NCI-H1436 treated with DMSO at 0.1 percent for 48 hours (cell line): ENCODE measurements at places on chromosomes 3 and 15.
A peak's percentile ranks its signal among the peaks of the same experiment; 100 is the strongest.

GRCh38 chr3:125107861-125108567 is 52.2 kb upstream of the HEG1 start:
- no peak for DNase-seq

GRCh38 chr3:4907050-4907449 is 72.2 kb upstream of the BHLHE40 start:
- DNase-seq, result no peak

DNA sequence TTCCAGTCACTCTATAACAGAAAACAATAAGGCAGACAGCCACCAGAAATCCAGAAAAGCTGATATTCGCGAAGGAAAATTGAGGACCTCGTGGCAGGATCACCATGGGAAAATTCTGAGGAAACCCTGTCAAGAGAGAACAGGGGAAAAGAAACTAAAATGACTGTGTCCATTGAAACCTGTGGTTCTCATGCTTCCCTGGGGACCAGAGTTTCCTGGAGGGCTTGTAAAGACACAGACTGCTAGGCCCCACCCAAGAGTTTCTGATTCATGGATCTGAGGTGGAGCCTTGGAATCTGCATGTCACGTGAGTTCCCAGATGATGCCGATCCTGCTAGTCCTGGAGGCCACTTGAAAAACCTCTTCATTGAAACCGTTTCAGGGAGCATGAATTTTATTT is 420.5 kb downstream of the EPHB1 start:
- DNase-seq, result no peak

DNA sequence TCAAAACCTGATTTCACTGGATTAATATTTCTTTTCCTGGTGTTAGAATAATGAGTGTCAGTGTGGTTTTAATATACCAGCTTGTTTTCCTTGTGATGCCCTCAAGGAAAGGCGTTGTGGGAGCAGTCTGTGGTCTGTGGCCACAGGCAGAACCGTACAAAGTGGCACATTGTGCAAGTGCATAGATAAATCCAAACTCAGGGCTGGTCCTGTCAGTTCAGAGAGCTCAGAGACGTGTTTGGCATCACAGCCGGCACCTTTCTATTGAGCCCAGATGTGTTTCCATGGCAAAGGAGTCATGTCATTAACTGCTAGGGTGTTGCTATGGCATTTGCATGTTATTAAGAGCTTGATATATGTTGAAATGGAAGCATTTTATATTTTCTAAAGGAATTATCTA is 289.9 kb upstream of the RASGRP1 start:
- DNase-seq, result no peak

DNA sequence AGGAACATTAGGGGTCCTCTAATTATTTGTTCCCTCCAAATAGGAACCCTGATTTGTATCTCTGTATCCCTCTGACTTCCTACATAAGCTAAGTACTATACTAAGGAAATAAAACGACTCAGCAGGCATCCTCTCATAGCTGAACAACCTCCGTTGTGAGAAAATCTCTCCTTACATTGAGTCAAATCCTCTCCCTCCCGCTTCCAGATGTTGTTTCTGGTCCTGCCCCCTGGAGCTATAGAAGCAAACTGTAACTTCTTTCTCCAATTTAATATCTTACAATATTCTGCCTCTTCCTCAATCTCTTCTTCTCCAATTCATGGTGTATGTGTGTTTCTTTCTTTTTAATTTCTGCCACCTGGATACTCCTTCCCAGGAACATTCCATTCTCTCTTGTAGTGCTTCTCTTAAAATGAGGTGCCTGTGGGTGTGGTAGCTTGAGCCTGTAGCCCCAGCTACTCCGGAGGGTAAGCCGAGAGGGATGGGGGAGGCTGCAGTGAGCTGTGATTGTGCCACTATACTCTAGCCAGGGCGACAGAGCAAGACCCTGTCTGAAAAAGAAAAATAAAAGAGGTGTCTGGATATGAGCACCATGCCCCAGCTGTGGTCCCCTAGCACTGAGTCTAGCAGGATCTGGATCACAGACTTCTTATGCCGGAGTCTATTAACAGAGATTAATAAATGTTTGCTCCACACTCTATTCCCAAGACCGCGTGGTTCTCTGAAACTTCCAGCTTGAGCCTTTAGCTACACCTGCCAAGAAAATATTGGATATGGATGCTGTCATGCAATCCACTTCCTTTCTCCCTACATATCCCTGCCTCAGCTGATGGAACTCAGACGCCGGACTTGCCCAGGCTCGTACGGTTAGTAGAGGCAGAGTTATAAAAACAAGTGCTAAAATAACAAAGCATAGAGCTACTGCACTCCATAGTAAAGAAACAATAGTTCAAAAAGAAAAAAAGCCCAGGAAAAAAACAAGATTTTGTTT is 42.9 kb upstream of the NEO1 start:
- no peak for DNase-seq

DNA sequence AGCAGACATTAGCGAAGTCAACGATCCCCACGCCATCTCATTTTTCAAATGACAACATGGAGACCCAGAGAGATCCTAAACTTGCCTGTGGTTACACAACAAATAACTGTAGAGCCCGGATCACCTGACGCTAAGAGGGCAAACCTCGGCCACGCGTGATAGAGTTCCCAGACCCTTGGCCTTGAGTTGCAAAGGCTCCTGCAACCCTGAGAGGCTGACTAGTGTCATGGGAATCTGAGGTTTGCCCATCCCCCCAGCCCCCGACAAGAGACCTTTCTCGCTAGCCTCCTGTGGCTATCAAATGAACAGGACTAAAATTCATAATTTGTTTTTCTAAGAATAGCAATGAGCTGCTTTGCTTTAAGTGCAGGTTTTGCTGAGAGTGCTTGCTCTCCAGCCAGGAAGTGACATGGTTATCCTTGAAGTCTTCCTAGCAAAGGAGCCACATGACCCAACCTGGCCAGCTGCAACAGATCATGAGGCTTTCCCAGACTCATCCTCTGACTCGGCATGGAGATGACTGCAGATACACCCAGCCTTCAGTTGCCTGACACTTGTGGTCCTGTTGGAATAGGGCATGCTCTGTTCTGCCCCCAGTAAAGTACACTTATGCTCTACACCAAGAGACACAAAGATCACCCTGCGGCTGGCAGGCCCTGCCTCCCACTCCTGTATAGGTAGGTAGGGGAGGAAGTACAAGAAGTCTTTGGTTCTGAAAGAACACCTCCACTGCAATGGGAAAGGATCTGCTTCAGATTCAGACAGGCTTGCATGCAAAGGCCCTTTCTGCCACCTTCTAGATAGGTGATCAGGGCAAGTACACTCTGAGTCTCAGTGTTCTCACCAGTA is 36.0 kb downstream of the MCF2L2 start:
- no peak for DNase-seq

GRCh38 chr3:169748670-169749069 is 16.2 kb downstream of the TERC start:
- DNase-seq, result no peak

GRCh38 chr3:55854494-55854893 is 367.4 kb upstream of the WNT5A start:
- DNase-seq, result no peak

GRCh38 chr3:43884581-43884980 is 193.8 kb downstream of the ABHD5 start:
- DNase-seq, result no peak

- DNase-seq, result peak; percentile 68
These were observed 14.9 kb downstream of the TRH start for GRCh38 chr3:129989414-129989813.

- DNase-seq, result no peak
These were observed 75.1 kb upstream of the OSTN start for GRCh38 chr3:191123946-191124345.

- no peak for DNase-seq
These were observed 18.4 kb downstream of the LINGO1 start for GRCh38 chr15:77614251-77614806.

GRCh38 chr15:49462232-49462844 is 39.3 kb downstream of the FGF7 start:
- DNase-seq, result no peak

DNA sequence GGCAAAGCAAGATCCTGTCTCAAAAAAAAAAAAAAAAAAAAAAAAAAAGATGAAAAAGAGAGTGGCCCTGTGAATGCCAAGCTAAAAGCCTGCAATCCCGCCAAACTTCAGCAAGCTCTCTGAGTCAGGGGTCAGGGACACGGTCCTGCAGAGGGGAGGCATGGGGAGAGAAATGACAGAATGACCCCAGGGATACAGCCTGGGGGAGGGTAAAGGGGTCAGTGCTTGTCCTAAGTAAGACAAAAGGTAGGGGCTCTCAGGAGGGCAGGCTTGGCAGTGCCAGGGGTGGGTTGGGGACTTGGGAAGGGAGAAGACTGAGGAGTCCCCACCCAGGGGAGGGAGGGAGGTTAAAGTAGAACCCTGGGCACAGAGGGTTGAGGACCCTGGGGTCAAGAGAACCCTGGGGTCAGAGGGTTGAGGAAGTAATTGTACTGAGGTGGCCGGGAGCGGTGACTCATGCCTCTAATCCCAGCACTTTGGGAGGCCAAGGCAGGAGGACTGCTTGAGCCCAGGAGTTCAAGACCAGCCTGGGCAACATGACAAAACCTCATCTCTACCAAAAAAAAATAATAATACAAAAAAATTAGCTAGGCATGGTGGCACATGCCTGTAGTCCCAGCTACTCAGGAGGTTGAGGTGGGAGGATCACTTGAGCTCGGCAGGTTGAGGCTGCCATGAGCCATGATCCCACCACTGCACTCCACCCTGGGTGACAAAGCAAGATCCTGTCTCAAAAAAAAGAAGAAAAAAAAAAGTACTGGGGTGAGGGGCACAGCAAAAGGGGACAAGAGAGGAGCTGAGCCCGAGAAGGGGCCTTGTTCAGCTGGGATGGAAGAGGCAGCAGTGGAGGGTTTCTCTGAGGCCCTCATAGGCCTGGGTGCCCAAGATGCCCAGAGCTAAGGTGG is 5.2 kb upstream of the SEMA3B start:
- no peak for DNase-seq

GRCh38 chr3:58305882-58306711 is at the start of the genes HTD2 and RPP14:
TSS of gene HTD2 (plus strand) at chr3:58306520. CDS start at chr3:58317614, 11,094 bp downstream.
TSS of gene RPP14 (plus strand) at chr3:58306245. CDS start at chr3:58310330, 4,085 bp downstream.
- peak; percentile 53 for DNase-seq

GRCh38 chr3:78901544-78901943 is 866.3 kb downstream of the ROBO1 start:
- no peak for DNase-seq

- no peak for DNase-seq
These were observed 26.1 kb upstream of the ZNF280D start for GRCh38 chr15:56759450-56759845.

GRCh38 chr3:127113571-127113891 is 79.4 kb upstream of the PRR23E start:
- no peak for DNase-seq

DNA sequence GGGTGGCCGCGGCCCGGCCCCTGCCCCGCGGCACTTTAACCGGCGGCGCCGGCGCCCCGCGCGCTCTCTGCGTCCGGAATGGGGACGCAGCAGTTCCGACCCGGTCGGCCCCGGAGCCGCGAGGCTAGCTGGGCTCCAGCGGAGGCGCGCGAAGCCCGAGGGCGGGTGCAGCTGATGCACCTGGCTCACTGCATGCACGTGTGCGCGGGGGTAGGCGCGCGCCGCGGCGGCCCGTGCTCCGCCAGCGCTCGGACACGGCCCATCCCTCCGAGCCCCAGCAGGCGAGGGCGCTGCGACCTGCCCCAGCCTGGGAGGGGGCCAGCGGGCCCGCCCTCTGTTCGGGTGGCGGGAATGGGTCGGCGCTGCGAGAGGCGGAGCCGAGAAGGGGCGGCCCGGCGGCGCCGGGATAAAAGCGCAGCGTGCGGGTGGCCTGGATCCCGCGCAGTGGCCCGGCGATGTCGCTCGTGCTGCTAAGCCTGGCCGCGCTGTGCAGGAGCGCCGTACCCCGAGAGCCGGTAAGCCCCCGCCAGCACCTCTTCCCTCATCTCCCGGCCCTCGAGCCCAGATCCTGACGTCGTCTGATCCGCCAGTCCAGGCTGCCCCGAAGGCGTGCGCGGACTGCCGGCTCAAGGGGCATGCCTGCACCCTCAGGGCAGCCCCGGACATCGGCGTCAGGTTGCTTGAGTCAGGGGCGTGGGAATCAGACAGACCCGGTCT is at the start of the genes CHDH and IL17RB:
TSS of gene CHDH (minus strand) at position 286 of the 717 bp plus-strand sequence. CDS start 22,411 bp downstream, outside the sequence.
TSS of gene IL17RB (plus strand) at position 435 of the 717 bp plus-strand sequence. CDS start at position 456, 21 bp downstream.
- DNase-seq, result no peak

GRCh38 chr3:171353423-171353822 is 106.8 kb downstream of the TNIK start:
- DNase-seq, result no peak

- no peak for DNase-seq
These were observed 243.8 kb downstream of the KCNH8 start for GRCh38 chr3:19392150-19392549.

DNA sequence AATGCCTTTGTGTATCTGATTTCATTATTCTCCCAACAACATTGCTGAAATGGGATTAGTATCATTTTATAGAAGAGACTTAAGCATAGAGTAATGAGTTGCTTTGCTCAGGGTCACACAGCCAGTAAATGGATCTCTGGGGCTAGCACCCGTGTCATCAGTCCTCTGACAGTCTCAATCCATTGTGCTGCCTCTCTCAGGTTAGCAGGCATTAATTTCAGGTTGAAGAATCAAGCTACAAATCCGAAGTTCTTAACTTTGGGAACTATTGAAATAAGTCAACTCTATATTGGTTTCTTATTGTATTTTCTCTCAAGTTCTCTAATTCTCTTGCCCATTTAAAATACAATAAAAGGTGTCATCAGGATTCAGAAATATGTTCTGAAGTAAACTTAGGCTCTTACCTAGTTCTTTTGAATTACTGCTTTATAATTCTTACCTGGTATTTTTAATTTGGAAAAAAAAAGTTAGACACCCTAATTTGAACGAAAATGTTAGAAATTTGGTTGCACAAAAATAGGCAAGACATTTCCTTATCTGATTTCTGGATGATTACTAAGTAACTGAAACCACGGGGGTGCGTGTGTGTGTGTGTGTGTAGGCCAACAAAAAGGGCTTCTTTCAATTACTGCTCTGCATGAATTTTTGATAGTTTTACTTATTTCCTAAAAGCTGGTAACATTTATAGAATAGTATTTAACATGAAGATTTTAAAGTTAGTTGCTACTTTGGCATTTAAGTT is 189.8 kb downstream of the MBNL1 start:
- DNase-seq, result no peak

- DNase-seq, result no peak
These were observed 3.7 kb downstream of the ISL2 start for GRCh38 chr15:76340198-76340802.
